ENCODE measurements at places on chromosomes 7 and 10. TPM values are rescaled to one million over a fixed set of nuclear protein-coding genes. Genes with fewer than 3 reads are reported as not detected.

DNA sequence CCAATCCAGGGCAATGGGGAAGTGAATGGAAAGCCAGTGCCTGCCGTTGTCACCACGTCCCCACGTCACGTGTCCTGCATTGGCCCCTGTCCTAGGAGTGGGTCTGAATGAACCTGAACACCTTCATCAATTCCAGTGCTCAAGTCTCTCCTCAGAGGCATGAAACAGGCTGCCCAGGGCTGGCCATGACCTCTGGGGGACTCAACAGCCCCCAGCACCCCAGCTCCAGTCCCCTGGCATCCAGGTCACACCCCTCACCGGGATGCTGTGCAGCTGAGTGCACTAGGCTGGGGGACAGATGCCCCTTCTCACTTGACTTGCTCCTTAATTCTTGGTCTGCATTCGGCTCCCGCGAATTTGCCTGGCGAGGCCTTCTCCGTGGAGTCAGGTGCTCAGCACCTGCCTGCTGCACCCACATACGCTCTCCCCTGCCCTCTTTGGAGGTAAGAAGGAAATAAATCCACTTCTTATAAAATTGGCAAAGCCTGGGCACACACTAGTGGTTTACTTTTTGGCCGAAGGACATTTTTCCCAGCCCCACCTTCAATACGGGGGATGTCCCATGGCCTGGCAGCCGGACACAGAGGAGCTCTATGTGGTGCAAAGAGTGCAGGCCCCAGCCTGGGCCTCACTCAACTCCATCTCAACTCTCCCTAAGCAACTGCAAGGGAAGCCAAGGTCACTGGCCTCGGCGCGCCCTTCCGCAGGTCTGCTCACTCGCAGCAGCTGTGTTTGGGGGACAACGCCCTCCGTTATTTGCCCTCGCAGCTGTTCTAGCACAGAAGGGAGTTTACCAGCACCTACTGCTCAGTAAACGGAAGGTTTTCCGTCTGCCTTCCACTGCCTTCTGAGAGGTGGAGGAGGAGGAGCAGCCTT, 77.6 kb upstream of the SHH start:
- DNase-seq = no peak

DNA sequence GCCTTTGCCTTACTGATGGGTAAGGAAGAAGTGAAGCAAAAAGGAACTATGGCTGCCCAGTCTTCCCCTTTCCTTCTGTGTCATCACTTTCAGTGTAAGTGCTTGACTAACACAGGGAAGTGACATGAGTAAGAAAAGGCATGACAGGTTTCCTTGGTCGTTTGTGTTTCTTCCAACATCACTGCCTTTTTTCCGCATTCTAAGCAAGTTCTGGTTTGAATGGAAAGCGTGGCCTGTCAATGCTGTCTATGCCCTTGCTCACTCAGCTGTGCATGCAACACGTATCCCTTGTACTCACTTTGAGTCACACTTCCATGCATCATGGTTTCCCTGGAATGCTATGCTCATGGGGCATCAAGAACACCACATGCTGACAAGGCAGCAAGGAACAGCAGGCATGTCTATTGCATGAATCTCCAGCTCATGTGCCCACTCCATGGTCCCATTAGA, 111.8 kb downstream of the OAT start:
- no peak for DNase-seq

DNA sequence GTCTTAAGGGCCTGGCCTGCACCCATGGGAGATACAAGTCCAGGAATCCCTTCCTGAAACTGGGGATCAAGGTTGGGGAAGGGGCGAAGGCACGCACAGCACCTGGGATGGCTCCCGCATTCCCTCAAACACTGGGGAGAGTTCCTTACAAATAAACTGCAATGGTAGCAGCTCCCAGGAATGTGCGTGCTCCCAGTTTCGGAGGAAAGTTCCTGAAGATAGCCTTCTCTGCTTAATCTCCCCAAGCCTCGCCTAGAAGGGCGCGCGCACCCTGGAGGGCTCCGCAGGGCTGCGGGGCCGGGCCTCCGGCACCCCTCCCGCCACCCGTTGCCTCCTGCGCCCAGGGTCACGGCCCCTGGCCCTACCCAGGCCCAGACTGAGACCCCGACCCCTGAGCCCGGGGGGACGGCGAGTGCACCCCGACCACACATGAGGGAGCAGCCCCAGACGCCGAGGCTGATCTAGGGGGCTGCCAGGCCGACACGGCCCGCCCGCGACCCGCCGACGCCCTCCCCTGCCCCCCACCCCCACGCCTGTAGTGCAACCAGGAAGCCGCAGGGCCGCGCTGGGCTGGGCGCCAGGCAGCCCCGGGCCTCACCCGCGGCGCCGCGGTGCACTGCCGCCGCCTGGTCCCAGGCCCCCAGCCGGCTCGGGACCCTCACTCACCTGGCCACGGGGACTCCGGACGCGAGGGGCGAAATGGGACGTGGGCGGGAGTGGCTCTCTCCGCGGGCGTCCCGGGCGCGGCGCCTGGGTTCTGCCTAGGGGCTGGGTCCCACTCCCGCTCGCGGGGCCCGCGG, 460 bp downstream of the ANXA11 start:
- no peak for DNase-seq

DNA sequence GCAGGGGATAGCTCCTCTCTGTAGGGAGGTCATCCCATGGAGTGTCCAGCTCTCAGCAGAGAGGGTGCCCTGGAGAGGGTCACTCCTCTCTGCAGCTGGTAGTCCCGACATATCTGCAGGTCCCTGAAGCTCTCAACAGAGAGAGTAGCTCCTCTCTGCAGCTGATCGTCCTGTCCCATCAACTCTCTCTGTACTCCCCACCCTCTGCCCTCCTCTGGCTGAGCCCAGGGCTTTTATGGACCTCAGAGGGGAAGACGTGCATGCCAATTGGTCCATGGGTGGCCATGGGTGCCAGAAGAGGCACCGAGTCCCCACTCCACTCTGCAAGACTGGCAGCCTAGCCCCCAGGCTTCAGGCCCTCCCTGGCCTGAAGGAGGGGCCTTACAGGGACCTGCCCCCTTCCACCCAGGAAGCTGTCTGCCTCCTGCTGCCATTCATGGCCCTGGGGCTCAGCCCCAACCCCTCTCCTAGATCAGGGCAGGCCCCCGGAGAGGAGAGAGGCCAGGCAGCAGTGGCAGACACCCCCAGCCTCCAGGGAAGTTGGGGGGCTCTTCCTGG, 9.0 kb upstream of the BLVRA start:
- DNase-seq = no peak

DNA sequence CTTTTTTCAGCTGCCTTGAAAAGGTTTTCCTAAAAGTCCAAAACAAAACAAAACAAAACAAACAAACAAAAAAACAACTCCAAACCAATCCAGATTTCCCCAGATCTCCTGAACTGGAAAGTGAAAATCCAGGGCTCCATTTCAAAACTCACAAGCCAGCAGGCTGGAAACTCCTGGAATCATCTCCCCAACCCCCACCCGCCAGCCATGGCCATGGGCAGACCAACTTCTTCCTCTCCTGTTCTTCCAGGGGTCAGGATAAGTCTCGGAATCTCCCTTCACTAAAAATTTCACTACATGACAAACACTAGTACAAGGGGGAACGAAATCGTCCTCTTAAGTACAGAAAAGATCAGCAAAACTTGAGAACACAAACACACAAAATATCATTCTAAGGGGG, 40.4 kb downstream of the GNA12 start:
- DNase-seq = no peak

- no peak for DNase-seq
Observed at GRCh38 chr10:82685087-82685486, 810.1 kb downstream of the NRG3 start.

- no peak for DNase-seq
Observed at GRCh38 chr7:32062150-32062549, 8.1 kb downstream of the PDE1C start.

- DNase-seq = no peak
Observed at GRCh38 chr10:121709675-121710073, 111.4 kb upstream of the FGFR2 start.

- DNase-seq = no peak
Observed at GRCh38 chr7:3882782-3883181, 581.7 kb downstream of the SDK1 start.

- DNase-seq = no peak
Observed at GRCh38 chr7:75861636-75862035, 17.2 kb upstream of the RHBDD2 start.

DNA sequence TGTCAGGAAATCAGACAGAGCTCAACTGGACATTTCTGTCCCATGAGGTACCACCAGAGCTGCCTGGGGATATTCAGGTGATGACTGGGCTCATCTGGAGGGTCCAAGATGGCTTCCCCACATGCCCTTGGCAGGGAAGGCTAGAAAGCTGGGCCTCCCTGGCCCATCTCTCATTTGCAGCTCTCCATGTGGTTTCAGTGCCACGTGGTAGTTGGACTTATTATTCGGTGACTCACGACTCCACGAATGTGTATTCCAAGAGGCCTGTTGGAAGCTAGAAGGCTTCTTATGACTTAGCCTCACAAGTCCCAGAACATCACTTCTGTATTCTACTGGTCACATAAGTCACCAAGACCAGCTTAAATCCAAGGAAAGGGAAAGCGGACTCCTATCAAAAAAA, 22.8 kb downstream of the NSMCE4A start:
- no peak for DNase-seq

- DNase-seq = no peak
Observed at GRCh38 chr10:36650274-36650673, 475.1 kb upstream of the ANKRD30A start.

- no peak for DNase-seq
Observed at GRCh38 chr10:57699944-57700343, 567.8 kb downstream of the IPMK start.

DNA sequence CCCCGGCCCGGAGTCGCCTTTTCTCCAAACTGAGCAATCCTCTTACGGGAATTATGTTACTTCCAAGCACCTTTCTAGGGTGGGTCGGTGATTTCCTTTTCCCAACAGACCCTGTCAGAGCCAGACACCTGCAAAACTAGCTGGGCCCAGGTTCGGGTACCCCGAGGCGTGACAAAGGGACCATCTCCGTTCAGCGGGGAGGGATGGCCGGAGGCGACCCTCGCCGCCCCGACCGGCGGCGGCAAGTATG, 445 bp downstream of the PPA1 start:
- peak; percentile 91 for DNase-seq

- no peak for DNase-seq
Observed at GRCh38 chr7:142153400-142153799, 41.9 kb downstream of the MGAM2 start.

DNA sequence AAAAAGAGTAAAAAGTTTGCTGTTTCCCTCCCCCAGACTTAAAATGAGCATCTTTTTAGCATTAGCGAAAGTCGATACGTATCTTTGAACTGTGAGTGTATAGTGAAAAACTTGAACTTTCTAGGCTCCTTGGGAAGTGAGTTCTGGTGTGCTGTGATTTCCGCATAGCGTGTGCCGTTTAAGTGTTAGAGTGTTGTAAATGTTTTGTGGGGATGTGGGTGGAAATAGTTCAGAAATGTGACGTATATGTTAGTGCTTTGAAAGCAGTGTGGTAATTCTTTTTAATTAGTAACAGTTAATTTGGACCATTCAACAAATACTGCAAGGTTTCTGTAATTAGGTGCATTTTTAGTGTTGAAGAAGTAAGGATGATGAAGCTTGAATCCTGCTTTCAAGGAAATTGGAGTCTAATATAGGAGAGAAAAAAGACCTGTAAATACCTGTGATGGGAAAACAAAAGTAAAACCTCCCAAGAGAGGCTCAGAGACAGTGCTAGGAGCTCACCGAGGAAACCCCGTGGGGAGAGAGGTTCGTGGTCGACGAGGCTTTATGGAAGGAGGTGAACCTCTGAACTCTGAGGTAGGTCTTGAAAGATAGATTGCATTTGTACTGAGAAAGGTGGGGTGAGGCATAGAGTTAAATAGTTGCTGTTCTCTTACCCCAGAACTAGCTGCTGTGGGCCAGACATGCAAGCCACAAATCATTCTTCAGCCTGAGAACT, 40.8 kb downstream of the RBM33 start:
- no peak for DNase-seq

GRCh38 chr10:78817361-78817760, 251.4 kb upstream of the ZMIZ1 start:
- DNase-seq = no peak

DNA sequence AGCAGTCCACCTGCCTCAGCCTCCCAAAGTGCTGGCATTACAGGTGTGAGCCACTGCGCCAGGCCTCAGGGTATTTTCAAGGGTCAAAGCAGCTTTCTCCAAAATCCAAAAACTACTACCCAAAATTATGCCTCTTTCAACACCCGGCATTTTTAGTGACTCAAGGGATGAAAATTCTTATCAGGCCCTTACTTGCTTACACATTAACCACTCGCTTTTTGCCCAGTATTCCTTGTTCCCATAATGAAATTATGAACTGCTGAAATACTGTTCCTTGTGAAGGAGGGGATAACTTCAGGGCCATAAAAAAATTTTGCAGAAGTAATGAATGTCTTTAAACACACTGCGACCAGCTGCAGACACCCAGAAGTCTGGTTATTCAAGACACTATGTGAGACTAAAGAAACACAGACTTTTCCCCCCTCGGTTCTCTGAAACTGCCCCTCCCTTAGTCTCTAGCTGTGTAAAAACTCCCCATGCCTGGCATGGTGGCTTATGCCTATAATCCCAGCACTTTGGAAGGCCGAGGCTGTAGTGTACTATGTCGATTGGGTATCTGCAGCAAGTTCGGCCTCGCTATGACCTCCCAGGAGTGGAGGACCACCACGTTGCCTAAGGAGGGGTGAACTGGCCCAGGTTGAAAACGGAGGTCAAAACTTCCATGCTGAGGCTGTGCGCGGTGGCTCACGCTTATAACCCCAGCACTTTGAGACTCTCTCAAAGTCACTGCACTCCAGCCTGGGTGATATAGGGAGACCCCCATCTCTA, 12.0 kb downstream of the FXYD4 start:
- DNase-seq = no peak

- no peak for DNase-seq
Observed at GRCh38 chr10:86086418-86086817, 280.2 kb downstream of the GRID1 start.

DNA sequence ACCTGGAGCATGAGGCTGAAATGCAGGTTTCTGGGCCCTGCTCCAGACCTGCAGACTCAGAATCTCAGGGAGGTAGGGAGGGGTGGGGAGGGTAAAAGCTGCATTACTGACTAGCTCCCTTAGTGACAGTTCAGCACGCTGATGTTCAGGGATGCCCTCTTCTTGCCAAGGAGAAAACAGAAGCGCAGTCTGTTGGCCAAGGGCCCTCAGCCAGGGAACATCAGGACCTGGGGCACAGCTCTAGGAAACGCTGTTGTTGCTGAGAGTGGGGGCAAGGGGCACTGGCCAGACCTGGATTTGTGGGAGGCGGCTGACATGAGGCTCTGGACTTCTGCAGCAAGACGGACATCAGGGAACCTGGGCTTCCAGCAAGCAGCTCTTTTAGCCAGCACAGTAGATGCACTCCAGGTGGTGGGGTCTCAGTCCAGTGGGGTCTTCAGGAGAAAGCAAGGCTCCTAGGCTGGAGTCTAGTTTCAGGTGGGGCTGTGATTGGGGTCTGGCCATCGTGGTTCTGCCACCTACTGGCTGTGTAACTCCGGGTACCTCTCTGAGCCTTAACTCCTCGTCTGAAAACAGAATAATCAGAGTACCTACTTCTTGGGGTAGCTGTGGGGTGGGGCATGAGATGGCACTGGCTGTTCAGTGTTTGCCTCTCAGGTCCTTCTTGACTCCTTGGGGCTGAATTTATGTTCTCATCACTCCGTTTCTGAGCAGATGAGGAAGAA, 72.9 kb upstream of the PRLHR start:
- DNase-seq = no peak

Gene PLAC9
- total RNA-seq = 59.4 TPM

Gene PDZD7
- total RNA-seq = 0.75 TPM

Data from esophagus muscularis mucosa (tissue), 4 donors.